Bronchial smooth muscle cell (primary cell): ENCODE measurements at places on chromosomes 2 and 18. TPM values are rescaled to one million over a fixed set of nuclear protein-coding genes. Genes with fewer than 3 reads are reported as not detected.

The TEKT4 gene
- not detected in 2 replicates for total RNA-seq

The MAL gene
- 0.16 and 0.17 TPM in 2 replicates for total RNA-seq

The MARCO gene
- not detected in 2 replicates for total RNA-seq

The SLC11A1 gene
- total RNA-seq = 0.16 and 0.26 TPM in 2 replicates

The MAP3K19 gene
- total RNA-seq = not detected in 2 replicates
